ENCODE measurements at places on chromosomes 4 and X.

DNA sequence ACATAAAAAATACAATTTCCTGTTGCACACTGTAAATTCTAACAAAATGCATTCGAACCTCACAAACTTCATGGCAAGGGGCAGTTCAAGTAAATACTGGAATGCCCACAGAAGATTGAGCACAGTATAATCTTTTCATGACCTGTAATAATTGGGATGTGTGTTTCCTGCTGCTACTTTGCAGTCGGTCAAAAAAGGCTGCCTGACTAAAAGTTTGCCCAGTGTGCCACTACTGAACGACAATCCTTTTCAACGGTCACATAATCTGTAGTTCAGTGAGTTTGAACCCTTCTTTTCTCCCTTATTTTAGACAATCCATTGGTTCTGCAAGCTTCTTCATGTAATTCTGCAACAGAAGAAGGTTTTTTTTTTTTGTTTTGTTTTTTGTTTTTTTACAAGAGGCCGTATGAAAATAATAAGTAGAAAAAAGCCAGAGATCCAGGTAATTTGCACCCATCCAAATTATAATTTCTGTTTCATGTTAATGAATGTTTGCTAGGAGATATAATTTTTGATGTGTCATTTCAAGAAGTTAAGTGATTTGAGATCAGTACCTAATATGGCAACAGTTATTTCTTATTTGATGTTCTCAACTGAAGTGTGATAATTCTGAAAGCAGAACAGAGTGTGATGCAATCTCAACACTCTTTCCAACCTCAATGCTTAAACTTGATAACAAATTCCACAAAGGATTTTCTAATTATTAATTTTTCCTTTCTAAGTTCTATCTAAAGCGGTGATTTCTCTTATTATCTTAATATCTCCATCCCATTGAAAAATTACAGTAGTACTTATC lies 237.6 kb downstream of the FSTL5 start:
- no peak for DNase-seq

GRCh38 chrX:105662248-105662647 lies 160.1 kb upstream of the NRK start:
- no peak for DNase-seq

DNA sequence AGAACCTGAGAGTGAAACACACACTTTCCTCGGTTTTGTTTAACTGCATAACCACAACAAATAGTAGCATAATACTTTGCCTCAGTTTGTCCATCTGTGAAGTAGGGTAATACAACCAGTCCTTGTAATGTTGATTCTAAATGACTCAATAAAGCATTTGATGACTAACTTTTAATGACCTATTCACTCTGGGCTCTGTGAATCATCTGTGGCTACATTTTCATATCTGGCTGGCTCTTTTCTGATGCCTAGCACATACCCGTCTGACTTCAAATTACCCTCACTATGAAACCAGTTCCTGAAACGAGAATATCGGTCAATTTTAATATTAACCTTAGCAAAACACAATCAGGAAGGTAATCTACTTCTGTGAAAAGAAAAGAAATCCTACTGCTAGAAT lies 151.0 kb downstream of the SH2D1A start:
- DNase-seq, result no peak

- no peak for DNase-seq
Measured at GRCh38 chrX:37348231-37348970, 763 bp upstream of the PRRG1 start.

GRCh38 chrX:5449323-5449722 lies 779.3 kb downstream of the NLGN4X start:
- DNase-seq, result no peak

Data from stimulated activated effector memory CD8-positive, alpha-beta T cell treated with anti-CD3 and anti-CD28 coated beads, Interleukin-12 subunit alpha, Interleukin-12 subunit beta, amount 100 ng/mL, for 72 hours (primary cell).